ENCODE measurements at places on chromosomes 6 and 20. TPM values are rescaled to one million over a fixed set of nuclear protein-coding genes. Genes with fewer than 3 reads are reported as not detected.

The SIRPG gene
- not detected for total RNA-seq

- no peak for DNase-seq
These were observed 190.3 kb downstream of the UTRN start for GRCh38 chr6:144475411-144475810.

The LY6G5B gene
- 1.2 TPM for total RNA-seq

DNA sequence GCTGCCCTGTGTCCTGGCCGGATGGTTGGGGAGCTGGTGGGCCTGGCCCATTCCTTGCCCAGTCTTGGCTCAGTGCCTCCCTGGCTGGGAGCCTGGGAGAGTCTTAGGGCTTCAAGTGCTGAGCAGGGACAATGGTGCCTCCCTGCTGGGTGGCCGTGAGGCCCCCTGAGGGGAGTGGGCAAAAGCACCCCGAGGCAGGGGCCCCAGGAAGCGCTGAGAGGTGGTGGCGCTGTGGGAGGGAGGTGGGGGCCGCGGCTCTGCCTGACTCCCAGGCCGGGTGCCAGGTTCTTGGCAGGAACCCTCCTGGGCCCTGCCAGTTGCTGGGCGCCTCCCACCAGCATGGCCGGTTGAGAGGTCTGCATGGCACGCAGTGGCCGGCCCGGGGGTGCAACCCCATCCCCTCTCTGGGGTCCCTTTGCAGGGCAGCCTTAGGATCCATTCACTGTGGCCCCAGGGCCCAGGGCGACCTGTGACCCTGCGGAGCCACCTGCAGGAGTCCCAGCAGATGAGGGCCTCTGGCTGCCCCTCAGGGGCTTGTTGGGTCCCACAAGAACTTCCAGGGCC is 9.2 kb upstream of the RPS21 start:
- DNase-seq, result no peak

The RIPPLY2 gene
- total RNA-seq, result 0.40 TPM

- DNase-seq, result peak; percentile 89
These were observed 56.7 kb downstream of the APCDD1L start for GRCh38 chr20:58458342-58459057.

DNA sequence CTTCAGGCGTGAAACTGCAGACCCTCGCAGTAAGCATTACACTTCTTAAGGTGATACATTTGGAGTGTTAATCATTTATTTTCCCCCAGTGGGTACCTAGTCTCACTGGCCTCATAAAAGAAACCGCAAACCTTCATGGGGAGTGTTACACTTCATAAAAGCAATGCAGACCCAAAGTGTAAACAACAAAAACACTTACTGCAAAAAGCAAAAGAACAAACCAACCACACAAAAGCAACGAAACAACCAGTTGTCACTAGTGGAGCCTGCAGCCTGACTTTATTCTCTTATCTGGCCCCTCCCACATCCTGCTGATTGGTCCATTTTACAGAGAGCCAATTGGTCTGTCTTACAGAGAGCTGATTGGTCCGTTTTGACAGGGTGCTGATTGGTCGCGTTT is 23.8 kb downstream of the LY86 start:
- no peak for DNase-seq

DNA sequence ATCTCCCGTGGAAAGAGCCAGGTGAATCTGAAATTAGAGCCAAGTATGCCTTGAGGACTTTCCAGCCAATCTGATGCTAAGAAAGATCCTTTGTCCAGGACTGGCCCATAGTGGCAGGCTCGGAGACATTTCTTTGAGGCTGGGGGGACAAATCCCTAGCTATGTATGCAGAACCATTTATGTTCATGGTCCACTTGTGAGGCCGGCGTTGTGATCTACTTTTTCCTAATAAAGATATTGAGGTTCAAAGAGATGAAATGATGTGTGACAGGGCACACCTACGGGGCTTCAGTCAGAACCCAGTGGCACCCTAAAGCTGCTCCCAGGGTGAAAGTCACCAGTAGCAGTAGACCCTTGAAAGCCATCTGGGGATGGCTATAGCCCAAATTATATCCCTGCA is 120.3 kb upstream of the MAFB start:
- no peak for DNase-seq

DNA sequence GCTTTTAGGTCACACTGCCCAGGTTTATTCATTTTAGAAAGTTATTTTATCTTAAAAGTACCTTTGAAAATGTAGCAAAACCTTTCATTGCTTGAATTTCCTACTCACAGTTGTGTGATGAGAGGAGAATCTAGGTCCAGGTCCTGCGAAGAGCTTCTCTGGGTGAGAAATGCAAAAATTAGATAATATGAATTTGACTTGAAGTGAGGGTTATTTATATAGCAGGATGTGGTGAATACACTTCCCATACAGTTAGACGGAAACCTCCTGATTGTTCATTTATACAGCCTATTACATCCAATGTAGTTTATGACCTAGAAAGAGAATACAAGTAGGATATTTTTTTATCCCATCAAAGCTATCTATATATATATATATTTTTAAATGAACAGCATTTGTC is 30.5 kb downstream of the CDKAL1 start:
- peak; percentile 55 for DNase-seq

The SDCBP2 gene
- 4.4 TPM for total RNA-seq

GRCh38 chr6:98830146-98830545 is 4.2 kb upstream of the POU3F2 start:
- DNase-seq, result no peak

GRCh38 chr6:31903957-31904356 is 2.1 kb upstream of the ZBTB12 start:
- DNase-seq, result no peak

GRCh38 chr6:151111670-151112069 is 128.1 kb upstream of the AKAP12 start:
- DNase-seq, result no peak

The LGSN gene
- not detected for total RNA-seq

DNA sequence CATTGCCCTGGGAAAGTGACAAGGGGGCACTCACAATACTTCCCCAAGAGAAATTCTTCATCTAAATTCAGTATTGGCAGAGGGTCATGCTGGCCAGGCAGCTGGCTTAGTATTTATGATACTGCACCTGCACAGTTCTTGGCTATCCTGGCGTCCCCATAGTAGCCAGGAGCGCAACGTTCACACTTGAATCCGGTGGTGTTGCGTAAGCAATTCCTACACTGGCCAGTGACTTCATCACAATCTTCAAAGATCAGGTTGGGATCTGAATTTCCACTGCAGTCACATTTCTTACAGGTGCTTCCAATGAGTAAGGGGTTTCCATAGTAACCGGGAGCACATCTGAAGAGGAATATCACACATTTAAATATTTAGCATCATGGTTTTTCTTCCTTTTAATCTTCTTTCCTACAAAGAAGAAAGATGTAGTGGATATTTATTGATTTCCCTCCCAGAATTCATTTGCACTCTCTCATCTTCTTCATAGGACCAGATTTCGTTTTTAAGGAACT is 62.8 kb downstream of the LAMA4 start:
- DNase-seq, result no peak
